T-helper 17 cell (primary cell): ENCODE measurements at places on chromosomes 2 and 18.

DNA sequence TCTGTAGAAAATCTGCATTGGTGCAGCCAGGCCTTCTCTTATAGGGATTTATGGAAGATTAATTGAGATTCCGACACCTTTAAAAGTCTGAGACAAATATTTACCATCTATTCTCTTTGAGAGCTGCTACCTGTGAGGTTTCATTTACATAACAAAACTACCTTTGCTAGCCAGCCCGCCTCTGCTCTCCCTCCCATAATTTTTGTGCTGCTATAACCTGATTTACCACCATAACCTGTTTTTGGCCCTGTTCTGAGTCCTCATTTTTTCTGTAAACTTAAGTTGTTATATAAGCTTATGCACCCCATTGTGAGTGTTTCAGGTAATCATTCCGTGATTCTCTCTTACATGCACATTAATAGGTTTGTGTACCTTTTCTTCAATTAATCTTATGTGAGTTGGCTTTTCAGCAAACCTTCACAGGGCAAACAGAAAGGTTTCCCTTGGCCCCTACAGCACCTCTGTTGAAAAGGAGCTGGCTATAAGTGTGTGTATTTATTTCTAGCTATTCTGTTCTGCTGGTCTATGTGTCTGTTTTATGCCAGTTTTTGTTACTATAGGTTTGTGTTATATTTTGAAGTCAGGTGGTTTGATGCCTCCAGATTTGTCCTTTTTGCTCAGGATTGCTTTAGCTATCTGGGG lies 114.9 kb upstream of the XIRP2 start:
- no peak for DNase-seq

DNA sequence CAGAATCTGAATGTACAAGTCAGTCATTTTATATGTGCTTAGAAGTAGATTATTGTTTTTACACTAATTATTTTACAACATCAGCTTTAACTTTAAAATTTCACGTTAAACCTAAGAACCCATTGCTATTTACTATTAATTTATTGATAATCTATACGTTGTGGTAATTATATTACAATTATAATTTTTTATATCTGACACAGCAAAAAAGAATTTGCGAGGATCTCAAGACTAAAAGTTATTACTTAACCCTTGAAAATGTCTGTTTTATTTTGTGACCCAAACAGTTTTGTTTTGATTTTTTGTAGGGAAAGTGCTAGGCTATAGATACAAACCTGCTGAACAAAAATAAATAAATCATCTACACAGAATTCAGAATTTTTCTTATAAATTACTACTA lies 30.3 kb downstream of the BAZ2B start:
- DNase-seq = no peak

GRCh38 chr2:178592655-178593054 lies 112.4 kb downstream of the PLEKHA3 start:
- no peak for DNase-seq

DNA sequence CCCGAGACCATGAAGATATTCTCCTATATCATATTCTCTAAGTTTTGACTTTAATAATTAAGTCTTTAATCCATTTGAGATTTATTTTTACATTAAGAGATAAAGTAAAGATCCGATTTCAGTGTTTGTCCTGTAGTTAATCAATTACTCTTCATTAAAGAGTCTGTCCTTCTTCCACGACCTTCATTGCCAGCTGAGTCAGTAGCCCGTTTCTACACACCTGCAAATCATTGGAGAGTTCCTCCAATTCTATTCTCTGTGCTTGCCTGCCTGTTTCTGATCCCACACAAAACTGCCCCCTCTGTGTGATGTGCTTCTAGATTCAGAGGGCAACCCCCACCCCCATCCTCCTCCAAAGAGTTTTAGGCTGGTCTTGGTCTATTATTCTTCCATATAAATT lies 119.2 kb downstream of the KCNF1 start:
- DNase-seq = no peak

GRCh38 chr2:151552287-151552686 lies 142.6 kb downstream of the RIF1 start:
- no peak for DNase-seq

DNA sequence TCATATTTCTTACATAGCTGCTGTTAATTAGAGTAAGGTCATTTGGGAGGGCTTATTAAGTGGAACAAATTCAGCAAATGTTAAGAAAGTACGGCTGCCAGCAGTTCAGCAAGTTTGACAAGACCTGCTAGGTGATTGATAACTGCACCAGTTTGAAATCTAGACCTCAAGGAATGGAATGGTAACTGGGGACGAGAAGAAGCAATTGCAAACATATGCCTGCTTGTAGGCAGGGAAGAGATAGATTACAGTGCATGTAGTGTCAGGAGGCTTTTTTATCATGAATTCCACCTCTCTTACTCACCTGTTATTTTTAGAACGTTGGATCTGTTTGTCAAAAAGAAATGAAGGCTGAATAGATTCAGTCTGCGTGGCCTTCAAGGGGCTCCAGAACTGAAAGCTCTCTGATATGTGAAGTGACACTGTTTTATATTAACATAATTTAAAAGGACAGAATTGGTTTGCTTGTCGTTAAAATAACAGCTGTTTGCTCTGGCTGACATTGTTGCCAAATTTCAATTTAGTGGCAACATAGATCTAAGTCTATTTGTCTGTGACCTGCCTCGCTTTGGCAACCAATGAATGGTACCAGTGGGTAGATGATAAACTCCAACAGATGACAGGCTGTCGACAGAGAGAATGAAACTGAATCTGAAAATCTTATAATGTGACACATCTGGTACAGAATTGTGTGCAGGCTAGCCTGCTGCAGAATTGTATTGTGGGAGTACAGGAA lies 199.3 kb downstream of the ZNF407 start:
- DNase-seq = no peak

- no peak for DNase-seq
Observed at GRCh38 chr2:177712462-177712861, 319.9 kb downstream of the AGPS start.

DNA sequence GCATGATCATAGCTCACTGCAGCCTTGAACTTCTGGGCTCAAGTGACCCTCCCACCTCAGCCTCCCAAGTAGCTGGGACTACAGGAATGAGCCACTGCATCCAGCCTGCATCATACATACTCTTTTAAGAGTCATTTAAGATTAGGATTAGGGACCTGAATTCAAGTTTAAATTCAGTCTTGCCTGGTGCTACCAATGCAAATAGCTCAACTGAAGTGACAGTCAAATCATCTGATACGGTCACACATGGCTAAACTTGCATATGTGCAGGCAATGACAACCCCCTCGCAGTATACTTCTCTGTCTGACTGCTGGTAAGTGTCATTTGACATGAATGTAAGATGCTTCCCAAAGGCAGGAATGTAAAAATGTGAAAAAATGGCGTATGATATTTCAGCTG lies 31.8 kb upstream of the TMEM131 start:
- DNase-seq = no peak

GRCh38 chr2:122000556-122001340 lies 245.3 kb downstream of the TSN start:
- DNase-seq = no peak

DNA sequence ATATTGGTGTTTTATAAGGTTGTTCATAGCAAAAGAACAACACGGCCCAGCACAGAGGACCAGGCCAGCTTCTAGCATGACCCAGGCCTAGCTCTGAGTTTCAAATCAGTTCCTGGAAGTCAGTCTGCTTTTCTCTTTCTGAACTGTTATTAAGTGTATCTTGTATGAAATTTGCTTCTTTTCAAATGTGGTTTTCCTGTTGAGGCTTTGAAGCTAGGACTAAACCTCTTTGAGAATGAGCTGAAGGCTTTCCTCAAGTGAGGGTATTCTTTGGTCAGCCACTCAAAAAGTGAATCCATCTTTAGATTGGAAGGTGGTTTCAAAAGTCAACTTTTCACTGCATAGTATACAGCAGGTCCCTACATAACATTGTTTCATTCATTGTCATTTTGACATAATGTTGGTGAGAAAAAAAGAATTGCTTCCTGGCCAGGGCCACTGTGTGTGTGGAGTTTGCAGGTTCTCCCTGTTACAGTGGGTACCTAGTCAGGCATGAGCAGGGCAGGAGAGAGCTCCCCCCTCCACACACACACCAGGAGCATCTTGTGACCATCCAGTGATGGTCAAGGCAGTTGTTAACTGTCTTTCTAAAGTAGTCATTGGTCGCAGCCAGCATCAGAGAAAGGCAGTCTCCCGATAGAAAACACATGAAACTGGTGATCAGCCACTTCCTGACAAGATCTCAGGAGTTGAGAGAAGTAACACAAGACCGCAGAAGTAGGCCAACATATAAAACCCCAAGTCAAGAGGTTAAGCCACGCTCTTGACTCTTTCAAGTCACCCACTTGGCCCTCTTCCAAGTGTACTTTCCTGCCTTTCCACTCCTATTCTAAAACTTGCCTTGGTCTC lies 6.7 kb upstream of the ACAA2 start:
- DNase-seq = no peak

GRCh38 chr2:191565647-191566198 lies 112.2 kb upstream of the NABP1 start:
- DNase-seq = no peak

DNA sequence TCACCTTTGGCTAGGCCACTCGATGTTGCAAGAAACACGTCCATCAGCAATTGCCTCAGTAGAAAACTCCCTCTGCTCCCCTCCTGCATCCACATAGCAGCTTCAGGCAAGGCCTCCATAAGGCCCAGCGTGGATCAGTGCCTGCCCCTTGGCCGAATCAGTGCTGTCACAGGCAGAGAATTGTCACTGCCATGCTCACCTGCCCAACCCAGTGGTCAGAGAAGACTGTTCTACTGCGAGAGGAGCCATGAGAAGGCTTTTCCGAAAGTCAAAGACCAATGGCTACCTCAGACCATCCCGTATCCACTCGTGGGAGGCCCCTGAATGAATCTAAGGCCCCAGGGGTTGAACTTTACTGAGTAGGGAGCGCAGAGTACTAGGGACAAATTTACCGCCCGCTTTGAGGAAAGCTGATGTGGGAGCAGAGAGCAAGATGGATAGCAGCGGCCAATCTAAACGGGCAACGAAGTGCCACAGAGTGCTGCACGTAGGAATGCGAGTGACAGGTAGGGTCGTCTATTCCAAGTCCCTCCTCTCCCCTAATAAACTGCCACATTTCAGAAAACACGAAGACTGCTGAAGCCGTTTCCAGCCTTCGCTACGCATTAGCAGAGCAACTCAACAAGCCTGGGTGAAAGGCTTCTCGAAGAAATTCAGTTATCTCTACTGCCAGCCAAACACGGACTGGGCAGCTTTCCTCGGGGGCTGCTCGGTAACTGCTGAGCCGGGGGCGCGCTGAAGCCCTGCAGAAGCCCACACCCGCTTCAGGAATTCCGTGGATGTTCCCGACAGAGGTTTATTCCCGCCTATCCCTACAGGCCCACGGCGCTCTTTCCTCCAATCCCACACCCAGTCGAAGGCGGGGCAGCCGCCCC lies 968 bp upstream of the RALBP1 start:
- DNase-seq = no peak

- no peak for DNase-seq
Observed at GRCh38 chr2:193793914-193794313, 1599.2 kb upstream of the TMEFF2 start.

- no peak for DNase-seq
Observed at GRCh38 chr2:172878260-172878659, 142.6 kb downstream of the RAPGEF4 start.

DNA sequence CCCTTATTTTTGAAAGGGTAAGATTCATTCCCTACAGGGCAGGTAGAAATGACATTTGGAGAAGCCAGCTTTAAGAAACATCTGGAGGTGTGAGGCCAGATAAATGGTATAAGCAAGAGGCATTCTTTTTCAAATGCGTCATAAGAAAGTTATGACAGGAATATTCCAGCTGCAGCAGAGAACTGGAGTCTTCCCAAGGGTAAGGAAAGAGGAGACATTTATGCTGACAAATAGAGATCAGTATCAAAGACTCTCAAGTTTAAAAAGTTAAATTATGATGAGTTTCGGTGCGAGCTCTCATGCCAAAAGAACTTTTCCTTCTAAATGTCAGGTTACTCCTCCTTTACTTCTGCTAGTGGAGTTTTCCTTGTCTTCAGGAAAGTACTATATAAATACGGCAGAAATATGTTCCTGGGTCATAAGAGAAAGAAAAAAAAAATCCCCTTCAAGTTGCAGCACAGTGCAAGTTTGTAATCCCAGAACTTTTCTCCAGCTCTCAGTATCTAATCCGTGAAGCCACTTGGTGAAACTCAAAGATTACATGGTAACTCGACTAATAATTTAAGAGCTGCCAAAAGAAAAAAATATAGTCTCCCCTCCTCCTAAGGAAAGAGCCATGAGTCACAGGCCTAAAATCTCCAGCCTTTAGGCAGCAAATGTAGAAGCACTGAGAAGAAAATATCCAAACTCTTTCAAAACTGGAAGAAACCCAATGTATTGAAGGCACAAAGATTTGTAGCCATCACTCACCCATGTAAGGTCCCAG lies 428.1 kb downstream of the MEIS1 start:
- no peak for DNase-seq

GRCh38 chr2:1234731-1235308 lies 178.4 kb upstream of the TPO start:
- no peak for DNase-seq

- no peak for DNase-seq
Observed at GRCh38 chr2:132936261-132936660, 266.3 kb upstream of the LYPD1 start.

- no peak for DNase-seq
Observed at GRCh38 chr18:34981487-34981886, 59.7 kb upstream of the MAPRE2 start.

DNA sequence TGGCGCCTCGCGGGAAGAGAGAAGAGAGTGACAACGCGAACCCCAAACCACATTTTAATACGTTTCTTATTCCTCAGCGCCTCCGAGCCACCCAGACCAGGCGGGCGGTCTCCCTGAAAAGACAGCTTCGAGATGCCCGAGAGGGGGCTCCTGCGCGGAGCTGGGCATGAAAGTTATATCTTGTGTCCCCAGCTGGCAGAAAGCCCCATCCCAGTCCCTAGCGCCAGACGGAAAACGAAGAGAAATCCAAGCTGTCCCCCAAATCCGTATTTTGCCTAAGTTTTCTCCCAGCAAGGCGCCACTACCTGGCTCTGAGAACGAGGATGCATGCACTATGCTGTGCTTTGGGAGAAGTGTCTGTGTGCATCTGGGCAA lies 797 bp downstream of the NXPH2 start:
- no peak for DNase-seq

DNA sequence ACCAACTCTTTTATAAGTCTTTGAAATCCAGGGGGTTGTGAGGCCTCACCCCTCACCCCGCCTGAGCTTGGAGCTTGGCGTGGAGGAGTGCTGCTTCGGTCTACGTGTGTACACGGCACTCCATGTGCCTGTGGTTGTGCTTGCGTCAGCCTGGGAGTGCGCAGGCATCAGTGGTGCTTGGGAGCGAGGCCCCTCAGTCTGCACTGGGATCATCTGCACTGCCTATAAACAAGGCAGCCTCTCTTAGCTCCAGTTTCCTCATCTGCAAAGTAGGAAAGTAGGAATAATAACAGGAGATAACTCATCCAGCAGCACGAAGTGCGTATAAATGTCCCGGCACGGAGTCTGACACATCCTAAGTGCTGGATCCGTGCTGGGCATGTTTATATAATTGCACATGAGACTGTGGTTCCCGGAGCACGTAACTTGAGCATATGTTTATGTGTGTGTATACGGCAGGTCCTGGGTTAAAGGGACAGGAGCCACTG lies 1.2 kb downstream of the GYPC start:
- no peak for DNase-seq
